Stimulated activated CD4-positive, alpha-beta T cell treated with anti-CD3 and anti-CD28 coated beads, Interleukin-15, amount 100 ng/mL, for 1 hour (primary cell): ENCODE measurements at places on chromosomes 3 and 15.

- DNase-seq: no peak
These were observed 14.7 kb downstream of the MESD start for GRCh38 chr15:80974914-80975313.

DNA sequence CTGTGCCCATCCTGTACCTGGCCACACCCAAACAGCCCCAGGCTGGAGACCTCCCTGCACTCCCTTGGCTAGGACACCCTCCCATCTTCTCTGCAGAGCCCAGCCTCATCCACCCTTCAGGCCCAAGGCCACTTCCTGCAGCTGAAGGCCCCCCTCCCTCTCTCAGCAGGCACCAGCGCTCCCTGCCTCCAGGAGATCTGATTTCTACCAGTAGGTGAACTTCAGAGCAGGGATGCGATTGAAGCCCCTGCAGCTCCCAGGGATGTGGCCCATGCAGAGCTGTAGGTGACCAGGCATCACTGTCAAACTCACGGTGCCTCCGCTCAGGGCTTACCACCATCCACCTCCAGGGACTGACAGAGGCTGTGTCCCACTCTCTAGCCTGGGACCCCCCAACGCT is 96.3 kb downstream of the NUP210 start:
- DNase-seq: no peak

DNA sequence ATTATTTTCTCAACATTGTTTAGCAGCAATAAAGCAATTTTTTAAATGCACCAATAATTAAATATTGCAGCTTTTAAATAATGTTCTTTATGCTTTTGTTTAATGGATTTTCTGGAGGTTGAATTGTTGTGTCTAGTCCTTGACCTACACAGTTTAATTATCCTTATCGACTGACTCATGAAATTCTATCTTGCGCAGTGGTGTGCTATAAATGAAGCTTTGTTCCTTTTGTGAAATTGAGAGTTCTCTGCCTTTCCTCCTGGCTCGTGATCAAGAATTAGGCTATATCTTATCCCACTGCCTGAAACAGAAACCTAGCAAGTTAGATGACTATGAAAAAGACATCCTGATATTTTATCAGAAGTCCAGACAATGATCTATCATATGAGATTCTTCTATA is 37.0 kb upstream of the PIK3R4 start:
- no peak for DNase-seq

DNA sequence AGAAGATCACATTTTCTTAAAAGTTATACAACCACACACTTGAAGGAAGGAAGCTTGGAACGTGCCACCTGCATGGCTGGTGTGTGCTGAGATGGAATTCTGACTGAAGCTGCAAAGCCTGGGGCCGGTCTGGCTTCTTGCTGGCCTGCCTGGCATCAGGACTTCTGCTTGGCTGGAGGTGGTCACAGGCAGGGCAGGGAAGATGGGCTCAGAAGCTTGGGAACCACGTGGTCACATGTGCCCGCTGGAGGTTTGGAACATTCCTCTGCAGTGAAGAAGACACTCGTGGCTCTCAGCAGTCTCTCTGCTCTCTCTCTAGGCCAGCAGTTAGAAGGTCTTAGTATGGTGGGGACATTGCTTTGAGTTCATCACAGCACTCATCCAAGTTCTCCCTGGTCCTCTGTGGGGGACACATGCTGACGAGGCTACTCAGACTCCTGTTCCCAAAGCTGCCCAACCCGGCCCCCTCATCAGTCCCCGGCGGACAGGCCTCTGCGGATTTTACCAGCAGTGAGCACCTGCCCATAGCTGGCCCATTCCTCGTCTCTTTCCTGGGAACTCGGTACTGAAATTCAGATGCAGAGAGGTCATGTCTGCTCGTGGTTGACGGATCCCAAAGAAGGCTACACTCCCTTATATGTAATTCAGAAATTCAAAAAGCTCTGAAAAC is 229.0 kb downstream of the ADAMTS17 start:
- DNase-seq: no peak

- DNase-seq: no peak
These were observed 5.7 kb upstream of the KLHL24 start for GRCh38 chr3:183629546-183630301.

GRCh38 chr3:53776494-53777101 is 69.6 kb downstream of the CHDH start:
- no peak for DNase-seq

GRCh38 chr3:43779850-43780249 is 89.1 kb downstream of the ABHD5 start:
- no peak for DNase-seq

- no peak for DNase-seq
These were observed 35.2 kb upstream of the FGD5 start for GRCh38 chr3:14783480-14784086.

- DNase-seq: no peak
These were observed 222.9 kb upstream of the NDN start for GRCh38 chr15:23910030-23910429.

GRCh38 chr15:68819495-68820294 is 1.0 kb downstream of the ANP32A start:
- DNase-seq: peak; percentile 7

GRCh38 chr15:23565395-23566070 is at the start of gene MKRN3:
TSS of gene MKRN3 (plus strand) at chr15:23565674. CDS start at chr15:23565783, 109 bp downstream.
- no peak for DNase-seq

DNA sequence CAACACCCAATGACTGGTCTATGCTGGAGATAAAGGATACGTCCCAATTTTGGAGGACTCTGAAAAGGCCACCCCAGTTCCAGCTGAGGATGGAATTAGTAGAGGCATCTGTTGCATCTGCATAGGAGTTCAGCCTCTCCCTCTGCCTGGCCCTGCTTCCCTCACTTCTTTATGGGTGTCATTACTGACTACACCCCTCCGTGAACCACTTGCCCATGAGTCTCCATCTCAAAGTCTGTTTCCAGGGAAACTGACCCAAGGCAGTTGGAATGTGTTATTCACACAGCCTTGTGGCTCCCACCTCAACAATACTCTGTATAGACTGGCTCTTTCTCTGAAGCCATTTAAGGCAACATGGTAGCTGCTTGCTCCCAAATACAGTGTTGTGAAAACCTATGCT is 21.4 kb upstream of the PCOLCE2 start:
- no peak for DNase-seq

GRCh38 chr3:132222868-132223538 is 94.2 kb upstream of the ACP3 start:
- no peak for DNase-seq

GRCh38 chr3:160768918-160769317 is 12.9 kb downstream of the PPM1L start:
- DNase-seq: no peak

DNA sequence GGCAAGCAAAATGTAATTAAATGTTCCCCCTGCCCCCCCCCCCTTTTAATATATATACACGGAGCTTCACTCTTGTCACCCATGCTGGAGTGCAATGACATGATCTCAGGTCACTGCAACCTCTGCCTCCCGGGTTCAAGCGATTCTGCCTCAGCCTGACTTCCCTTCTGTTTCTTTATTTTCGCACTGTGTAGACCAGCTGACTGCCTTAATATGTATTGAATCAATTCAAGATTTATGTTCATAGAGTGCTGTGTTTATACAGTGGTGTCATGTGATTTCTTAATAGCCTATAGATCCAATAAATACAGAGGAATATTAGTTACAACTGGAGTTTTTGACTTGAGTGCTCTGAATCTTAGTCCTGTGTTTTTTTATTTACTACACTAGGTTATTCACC is 39.0 kb downstream of the SLC25A36 start:
- DNase-seq: no peak

- no peak for DNase-seq
These were observed 26.1 kb downstream of the TAMM41 start for GRCh38 chr3:11820531-11821041.

- no peak for DNase-seq
These were observed 192.3 kb downstream of the RPLP1 start for GRCh38 chr15:69644876-69645275.

GRCh38 chr15:31098953-31099740 is 2.4 kb downstream of the TRPM1 start:
- DNase-seq: no peak

DNA sequence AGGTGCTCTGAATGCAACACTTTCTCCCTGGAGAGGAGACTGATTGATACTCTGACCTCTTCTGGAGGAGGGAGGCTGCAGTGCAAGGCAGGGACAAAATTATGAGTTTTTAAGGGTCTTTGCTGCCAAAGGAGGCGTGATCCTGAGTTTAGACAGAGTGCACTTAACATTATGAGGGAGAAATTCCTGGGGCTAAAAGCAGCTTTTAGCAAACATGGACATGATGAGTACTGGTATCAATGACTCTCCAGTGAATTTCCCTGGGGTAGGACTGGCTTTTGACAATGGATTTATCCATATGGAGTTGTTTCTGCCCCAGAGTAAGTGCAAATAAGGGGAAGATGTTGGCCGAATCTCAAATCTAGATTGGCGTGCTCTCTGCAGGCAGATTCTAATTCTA is 133.1 kb downstream of the THSD4 start:
- no peak for DNase-seq

DNA sequence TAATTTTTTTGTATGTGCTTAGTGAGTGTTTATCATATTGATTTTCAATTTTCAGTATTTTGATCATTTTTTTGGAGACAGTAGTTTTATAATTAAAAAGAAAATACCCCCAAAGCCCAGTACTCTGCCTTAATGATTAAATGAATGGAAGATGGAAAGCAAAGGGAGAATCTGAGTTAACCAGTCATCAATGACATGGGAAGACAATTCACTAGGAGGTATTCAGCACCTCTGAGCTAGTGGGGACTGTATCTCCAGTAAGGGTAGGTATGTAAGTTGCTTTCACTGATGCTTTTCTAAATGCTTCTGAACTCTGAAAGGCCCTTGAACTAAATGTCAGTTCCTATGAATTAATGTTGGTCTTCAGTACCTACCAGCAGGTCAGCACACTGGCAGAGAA is 590.4 kb upstream of the DPPA4 start:
- DNase-seq: no peak

DNA sequence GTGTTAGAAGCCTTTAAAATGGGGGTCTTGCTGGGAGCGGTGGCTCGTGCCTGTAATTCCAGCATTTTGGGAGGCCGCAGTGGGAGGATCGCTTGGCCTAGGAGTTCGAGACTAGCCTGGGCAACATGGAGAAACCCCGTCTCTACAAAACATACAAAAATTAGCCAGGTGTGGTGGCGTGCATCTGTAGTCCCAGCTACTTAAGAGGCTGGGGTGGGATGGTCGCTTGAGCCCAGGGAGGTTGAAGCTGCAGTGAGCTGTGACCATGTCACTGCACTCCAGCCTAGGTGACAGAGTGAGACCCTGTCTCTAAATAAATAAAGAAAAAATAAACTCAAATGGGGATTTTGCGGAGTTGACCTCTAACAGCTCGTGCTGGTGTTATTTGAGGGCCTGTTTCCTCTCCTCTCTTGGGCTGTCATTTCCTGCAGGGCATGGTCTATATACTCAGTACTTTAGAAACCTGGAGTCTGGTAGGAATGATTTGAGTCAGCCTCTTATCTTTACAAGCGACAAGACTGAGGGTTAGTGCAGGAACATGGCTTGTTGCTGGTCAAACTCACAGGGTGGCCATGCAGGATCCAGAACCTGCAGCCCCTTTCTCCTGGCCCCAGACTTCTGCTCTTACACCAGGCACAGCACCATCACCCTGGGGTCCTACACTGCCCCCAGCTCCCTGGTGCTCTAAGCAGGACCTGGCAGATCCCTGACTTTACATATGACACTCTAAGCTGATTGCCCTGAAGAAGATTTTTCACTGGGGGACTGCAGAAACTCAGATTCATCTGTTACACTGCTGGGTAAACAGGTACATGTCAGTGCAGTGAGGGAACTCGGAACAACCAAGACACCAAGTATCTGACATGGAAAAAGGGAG is 15.1 kb downstream of the EHD4 start:
- no peak for DNase-seq

GRCh38 chr3:19891740-19892139 is 42.3 kb downstream of the EFHB start:
- no peak for DNase-seq

DNA sequence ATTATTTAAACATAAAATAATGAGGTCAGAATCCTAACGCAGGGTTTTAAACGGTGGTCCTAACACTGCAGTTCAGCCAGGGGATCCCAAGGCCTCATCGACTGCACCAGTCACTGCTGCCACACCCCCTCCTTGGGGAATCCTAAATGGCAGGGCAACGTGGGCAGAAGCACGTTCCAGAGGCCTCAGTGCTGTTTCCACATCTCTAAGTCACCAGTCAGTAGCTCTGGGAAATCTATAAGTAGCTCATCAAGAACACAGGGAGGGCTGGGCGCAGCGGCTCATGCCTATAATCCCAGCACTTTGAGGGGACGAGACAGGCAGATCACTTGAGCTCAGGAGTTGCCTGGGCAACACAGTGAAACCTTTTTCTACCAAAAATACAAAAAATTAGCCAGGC is 47.5 kb downstream of the PRTG start:
- no peak for DNase-seq

DNA sequence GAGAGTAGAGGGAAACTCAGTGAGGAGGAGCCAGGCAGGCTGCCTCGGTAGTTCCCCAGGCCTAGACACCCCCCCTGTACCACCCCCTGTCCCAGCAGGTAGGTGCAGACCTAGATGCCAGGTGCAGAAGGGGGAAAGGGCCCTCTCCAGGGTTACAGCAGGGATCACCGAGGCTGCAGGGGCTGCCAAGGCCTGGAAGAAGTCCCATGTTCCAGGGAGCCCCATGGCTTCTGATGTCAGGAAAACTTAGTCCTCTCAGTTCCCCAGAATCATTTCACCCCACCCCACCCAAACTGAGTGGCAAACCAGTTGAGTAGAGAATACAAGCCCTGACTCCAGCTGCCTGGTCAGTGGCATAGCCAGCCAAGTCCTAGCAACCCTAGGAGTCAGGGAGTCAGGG is 7.4 kb upstream of the SEMA3B start:
- no peak for DNase-seq

- DNase-seq: no peak
These were observed 334.6 kb downstream of the GABRB3 start for GRCh38 chr15:26438316-26438715.

DNA sequence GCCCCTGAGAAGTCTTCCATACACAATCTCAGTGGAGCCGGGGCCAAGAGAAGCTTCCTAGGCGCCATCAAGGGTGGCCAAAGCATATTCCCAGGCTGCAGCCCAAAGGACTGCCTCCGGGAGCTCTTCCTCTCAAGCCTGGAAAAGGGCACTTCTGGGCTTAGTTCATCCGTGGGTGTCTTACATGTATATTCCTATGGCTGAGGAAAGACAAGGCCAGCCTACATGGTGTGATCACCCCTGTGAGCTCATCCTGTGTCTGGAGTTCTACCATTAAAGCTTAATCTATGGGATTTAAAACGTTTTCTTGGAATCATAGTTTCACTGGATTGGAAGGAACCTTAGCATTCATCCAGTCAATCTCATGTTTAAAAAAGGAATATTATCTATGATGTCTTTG is 21.9 kb upstream of the TIMP4 start:
- DNase-seq: no peak

DNA sequence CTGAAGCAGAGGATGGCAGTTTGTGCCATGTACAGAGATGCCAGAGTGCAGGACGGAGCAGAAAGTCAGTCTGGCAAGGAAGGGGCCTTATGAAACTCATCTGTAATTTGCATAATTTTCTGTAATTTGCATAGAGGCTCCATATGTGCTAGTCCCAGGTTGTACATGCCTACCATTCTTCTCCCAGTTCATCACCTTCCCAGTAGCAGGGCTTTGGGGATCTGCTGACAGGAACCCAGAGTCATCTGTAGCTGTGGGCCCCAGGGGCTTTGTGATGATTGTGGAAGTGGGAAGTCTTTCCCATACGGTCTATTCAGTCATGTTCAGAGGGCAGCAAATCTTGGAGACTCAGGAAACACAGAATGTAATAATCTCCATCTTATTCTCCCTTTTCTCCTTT is 42.4 kb upstream of the SIAH2 start:
- DNase-seq: no peak

- no peak for DNase-seq
These were observed 13.1 kb downstream of the MME start for GRCh38 chr3:155093261-155093660.

- no peak for DNase-seq
These were observed 202.3 kb upstream of the PROK2 start for GRCh38 chr3:71987089-71987735.
